A549 (cell line): ENCODE measurements at places on chromosomes 16 and 17.

GRCh38 chr17:15409721-15410250, 57.6 kb downstream of the CDRT4 start:
- no peak for DNase-seq

GRCh38 chr17:17054636-17055035, 12.4 kb downstream of the MPRIP start:
- no peak for DNase-seq

DNA sequence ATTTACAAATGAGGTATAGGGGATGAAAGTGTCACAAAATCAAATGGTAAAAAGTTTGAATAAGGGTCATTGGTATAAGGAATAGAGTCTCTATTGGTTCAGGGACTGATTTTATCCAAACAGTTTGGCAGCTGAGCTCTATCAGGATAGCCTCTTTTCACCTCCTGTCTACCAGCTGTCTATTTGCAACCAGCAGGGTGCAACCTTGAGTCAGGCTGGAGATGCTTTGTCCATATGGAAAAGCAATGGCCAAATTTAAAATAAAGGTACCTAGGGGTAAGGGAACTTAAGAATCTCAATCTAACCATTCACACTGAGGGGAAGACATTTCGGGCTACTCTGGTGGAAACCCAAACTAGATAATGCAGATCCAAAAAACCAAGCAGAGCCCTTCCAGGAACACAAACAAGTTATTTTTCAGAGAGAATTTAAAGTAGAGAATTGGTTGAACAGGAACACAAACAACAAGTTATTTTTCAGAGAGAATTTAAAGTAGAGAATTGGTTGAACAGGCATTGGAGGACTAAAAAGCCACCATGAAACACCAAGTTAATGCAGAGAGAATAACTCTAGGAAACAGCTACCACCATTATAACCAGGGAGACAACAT, 12.6 kb upstream of the CA10 start:
- DNase-seq: peak; percentile 29

DNA sequence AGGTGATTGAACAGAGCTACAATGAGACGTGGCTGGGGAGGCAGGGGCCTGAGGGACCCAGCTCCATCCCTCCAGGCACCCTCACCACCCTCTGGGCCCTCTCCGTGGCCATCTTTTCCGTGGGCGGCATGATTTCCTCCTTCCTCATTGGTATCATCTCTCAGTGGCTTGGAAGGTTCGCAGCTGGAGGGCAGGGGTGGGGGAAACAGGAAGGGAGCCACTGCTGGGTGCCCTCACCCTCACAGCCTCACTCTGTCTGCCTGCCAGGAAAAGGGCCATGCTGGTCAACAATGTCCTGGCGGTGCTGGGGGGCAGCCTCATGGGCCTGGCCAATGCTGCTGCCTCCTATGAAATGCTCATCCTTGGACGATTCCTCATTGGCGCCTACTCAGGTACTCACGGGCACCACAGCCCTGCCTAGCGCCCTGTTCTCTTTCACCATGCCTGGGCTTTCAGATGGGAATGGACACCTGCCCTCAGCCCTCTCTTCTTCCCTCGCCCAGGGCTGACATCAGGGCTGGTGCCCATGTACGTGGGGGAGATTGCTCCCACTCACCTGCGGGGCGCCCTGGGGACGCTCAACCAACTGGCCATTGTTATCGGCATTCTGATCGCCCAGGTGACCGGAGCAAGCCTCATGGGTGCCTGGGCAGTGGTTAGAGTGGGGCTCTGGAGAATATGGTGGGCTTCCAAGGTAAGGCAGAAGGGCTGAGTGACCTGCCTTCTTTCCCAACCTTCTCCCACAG, 2.1 kb downstream of the SLC2A4 start:
- DNase-seq: no peak

DNA sequence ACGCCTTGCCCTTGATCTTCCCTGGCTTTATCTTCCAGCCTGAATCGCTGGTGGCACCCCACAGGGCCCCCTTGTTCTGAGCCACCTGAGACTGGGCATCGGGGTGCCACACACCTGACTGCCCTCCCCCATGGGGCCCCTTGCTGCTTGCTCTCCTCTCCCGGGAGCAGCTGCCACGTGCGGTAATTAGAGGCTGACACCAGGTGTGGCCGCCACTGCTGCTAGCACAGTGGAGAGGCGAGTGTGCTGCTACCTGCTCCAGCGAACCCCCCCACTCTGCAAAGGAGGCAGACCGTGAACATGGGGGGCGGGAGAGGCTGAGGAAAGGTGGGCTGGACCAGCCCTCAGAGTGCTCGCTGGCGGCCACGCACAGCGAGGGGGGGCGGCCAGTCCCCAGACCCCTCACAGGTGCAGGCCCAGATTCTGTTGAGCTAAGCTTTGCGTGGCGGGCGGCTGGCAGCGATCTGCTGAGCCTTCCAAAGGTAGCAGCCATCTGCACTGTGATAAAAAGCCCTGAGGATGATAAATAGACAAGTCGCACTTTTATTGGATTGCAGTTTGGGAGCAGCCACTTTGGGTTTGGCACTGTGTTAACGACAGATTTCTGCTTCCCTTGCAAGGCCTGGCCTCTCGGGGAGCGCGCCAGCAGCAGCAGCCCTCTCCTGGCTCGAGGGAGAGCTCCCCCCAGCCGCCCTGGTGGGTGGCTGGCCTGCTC, 167.9 kb upstream of the GSE1 start:
- no peak for DNase-seq

DNA sequence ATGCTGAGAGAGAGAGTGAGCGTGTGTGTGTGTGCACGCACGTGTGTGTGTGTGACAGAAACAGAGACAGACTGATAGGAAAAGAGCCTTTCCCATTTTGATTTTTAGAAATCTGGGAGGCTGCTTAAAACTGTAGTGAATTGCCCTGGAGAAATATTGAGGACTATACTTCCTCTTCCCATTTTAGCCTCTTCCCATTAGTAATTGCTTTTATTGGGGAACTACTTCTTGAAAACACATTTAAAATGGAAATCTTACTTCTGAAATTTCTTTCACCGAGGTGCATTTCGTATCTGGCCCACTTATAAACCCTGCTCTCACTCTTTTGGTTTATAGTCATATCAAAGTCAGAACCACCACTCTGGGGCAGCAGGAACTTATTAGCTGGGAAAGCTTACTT, 47.1 kb downstream of the NUP93 start:
- DNase-seq: no peak

DNA sequence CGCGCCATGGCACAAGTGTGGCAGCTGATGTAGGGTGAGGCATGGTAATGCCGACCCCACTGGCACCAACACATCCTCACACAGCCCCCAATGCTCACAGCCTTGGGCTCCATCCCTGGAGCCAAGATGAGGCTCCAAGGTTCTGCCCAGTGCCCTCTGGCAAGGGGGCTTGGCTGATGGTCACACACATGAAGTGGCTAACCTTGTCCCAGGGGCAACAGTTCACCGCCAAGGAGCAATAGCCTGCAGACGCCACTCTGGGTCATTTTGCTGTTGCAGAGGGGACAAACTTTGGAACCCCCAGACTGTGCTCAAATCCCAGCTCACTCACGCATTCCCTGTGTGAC, 26.8 kb downstream of the TNFRSF13B start:
- no peak for DNase-seq

DNA sequence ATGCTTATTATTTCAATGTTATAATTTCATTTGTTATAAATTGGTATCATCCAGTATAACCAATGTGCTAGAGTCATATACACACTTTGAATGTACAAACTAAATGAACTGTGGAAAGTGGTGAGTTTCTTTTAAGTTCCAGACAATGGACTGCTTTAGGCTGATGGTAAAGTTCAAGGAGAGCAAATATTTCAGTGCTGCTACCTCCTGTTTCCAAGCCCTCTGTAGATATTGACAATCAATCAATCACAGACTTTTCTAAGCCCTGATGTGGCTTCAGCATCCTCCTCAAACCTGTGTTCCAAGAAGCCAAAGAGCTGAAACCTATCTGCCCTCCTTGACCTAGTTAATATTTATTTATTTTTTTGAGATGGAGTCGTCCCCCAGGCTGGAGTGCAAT, 28.2 kb upstream of the SREBF1 start:
- DNase-seq: no peak

- DNase-seq: no peak
These were observed 8.3 kb upstream of the CHD3 start for GRCh38 chr17:7880076-7880868.

DNA sequence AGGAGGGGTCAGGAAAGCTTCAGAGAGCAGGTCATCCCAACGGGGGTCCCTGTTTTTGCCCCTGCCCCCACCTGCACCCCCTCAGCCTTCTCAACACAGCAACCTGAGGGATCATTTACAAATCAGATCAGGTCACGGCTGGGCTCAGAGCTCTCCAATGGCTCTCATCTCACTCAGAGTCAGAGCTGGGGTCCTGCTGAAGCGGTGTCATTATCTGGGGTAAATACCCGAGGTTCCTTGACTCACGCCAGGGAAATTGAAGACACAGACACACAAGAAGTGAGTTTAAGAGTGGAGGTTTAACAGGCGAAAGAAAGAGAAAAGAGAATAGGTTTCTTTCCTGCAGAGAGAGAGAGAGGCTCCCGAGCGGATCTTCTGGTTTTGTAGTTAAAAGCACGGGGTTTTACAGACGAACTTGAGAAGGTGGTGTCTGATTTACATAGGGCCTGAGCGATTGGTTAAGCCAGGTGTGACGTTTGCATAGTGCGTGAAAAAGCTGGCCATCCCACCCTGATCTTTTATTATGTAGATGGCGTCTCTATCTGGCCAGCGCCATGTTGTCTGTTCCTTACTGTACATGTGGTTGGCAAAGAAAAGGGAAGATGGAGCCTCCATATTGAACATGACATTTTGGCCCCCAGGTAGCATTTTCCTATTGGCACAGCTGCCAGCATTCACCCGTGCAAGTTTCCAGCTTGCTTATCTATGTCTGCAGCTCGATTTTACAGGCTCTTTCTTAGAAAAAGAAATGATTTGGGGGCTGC, 51.4 kb downstream of the WSB1 start:
- DNase-seq: no peak

DNA sequence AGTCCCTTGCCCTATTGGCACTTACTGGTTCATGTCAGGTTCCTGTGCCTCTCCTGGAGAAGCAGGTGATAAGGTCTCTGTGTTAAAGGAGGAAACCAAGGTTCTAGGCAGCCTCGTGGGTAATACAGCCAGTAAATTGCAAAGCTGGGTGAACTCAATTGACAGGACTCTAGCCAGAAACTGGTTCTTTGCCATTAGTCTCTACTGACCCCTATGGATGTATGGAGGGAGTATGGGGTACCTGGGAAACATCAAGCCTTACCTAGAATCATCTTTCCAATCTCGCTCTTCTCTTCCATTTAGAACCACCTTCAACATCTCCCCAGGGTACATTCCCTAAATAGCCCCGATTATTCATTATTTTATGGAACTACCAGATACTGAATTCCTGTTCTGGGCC, 169.3 kb downstream of the CDH13 start:
- no peak for DNase-seq

DNA sequence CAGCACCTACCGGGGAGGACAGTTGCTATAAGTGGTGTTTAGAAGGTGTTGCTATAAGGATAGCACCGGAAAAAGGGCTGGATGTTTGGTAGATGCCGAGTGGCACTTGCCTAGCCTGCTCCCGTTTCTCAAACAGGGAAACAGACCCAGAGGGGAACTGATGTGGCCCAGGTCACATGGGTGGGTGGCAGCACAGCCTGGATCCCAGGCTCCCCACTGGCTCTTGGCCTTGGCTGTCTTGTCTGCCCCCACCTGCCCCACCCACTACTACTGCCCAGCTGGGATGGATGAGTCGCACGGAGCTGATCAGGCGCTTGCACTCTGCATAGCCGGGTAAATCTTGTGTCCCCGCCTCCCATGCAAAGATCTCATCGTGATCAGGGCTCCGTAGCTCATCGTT, 7.2 kb downstream of the SMTNL2 start:
- DNase-seq: peak; percentile 44

- DNase-seq: no peak
These were observed 239.0 kb downstream of the SNX29 start for GRCh38 chr16:12215277-12216105.

- no peak for DNase-seq
These were observed 15.1 kb upstream of the BAIAP2 start for GRCh38 chr17:81019563-81020442.
